Uterus (tissue), 4 donors: ENCODE measurements at places on chromosomes 12 and 14. TPM values are rescaled to one million over a fixed set of nuclear protein-coding genes. Genes with fewer than 3 reads are reported as not detected.

The LRTM2 gene
- total RNA-seq: not detected

The LRRC43 gene
- total RNA-seq: not detected

DNA sequence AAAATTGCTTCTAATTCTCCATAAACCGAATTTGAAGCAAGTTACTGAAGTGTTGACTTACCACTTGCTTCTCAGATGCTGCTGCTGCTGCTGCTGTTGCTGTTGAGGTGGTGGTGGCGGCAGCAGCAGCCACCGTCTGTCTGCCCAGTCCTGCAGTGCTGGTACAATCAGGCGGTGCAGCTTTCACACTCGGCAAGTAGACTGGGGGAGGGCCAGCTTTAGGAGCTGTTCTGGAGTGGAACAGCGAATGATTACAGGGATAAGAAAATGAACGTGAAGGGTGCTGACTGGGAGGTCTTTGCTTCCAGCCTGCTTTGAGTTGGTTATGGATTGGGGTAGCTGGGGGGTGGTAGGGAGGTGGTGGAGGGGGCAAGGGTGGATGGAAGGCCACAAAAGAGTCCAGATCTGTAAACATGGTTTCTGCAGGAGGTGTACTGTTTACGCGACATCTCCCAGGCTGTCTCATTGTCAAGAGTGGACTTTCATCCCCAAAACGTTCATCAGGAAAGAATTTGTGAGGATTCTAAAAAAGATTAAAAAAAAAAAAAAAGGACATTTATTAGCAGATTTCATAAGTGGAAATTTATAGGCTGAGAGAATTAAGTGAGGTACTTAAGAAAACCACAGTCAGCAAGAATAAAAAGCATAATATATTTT lies 38.8 kb downstream of the UBR7 start:
- no peak for DNase-seq

- DNase-seq: no peak
Measured at GRCh38 chr14:100274250-100274649, 32.0 kb downstream of the SLC25A29 start.

GRCh38 chr12:57254506-57255280 lies 3.7 kb upstream of the STAC3 start:
- no peak for DNase-seq

GRCh38 chr14:22871224-22872032 lies at the start of gene LRP10:
Gene LRP10 (plus strand): TSS chr14:22871740. CDS start chr14:22872304, 564 bp downstream.
- peak; percentile 93 for DNase-seq

DNA sequence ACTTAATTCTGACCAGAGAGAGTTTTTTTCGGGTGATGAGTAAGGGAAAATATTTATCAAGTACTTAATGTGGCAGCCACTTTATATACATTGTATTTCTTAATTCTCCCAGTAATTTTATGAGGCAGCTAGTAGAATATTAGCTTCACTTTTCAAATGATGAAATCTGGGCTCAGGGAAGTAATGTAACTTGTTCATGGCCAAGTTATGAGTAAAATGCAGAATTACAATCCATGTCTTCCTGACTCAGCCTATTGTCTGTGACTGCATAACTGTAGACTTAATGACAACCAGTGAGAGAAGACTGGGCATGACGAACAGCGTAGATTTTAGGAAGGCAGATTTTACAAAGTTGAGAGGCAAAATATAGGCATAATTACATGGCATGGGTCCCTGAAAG lies 106.7 kb upstream of the MIS18BP1 start:
- no peak for DNase-seq

DNA sequence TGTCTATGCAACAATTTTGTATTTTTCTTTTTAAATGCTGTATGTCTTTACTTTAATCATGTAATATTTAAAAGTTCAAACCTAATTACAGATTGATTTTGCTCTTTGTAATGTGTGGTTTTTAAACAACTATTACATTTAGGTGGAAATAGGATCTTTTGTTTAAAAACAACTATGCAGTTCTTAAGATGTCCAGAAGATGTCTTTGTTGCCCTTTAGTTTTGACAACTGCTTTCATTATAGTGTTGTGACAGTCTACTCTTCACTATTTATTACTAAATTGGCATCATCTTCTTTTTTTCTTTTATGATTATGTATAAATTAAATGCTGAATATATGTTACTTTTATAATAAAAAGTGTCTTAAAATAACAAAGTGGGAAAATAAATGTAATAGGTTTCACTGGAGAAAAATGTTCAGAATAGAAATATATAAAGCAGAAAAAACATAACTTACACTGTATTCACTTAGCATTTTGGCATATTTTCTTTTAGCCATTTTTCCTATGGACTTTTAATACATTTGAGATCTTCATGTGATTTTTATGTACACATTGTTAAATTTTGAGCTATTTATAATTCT lies 27.1 kb upstream of the PCNX4 start:
- no peak for DNase-seq
